A172 (cell line): ENCODE measurements at places on chromosomes 13 and 19.
A peak's percentile ranks its signal among the peaks of the same experiment; 100 is the strongest.

DNA sequence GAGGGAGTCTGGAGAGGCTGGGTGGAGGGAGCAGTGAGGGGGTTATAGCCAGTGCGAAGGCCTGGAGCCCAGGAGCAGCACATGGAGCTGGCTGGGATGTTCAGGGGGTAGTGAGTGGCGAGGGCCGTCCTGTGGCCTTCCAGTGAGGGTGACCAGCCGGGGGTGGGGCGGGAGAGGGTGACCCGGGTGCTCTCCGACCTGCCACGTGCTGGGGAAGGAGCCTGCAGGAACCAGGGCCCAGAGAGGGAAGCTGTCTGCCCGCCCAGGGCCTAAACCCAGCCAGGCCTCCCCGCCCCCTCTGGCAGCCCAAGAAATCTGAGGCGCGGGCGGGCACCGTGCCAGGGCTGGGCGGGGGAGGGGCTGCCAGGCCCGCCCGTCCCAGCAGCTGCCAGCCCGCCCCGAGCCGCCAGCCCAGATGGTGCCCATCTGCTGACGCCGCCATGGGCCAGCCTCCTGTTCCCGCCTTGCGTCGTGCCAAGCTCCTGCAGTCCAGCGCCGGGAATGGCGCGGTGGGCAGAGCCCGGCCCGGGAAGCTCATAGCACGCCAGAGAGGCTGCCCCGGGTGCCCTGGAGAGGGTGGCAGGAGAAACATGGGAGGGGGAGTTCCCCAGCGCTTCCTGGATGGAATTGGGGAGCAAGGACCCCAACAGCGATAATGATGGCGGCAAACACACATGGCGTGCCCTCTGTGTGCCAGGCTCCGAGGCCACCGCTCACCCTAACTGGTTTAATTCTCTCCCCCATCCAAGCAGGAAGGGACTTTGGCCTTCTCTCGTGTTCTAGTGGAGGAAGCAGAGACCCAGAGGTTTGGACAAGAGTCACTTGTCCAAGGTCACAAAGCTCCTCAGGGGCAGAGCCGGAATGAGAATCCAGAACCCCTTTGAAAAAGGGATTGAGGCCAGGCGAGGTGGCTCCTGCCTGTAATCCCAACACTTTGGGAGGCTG lies 21.5 kb downstream of the NFIC start:
- DNase-seq: peak; percentile 77

DNA sequence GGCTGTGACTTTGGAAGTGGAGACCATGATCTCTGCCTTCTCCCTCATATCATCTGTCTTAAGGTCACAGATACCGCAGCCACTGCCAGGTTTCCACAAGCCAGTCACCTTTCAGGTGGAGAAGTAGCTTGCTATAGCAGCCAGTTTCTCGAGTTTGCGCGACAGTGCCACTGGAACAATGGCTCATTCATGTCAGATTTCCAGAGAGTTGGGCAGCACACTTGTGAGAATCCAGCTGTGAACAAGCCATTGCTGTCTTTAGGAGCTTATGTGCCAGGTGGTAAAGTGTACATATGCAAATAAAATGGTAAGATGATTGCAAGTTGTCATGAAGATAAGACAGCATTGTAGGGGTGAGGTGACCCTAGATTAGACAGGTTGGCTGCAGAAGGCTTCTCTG lies 22.3 kb downstream of the GARRE1 start:
- DNase-seq: no peak

- DNase-seq: no peak
These were observed 393.7 kb downstream of the NDFIP2 start for GRCh38 chr13:79874396-79875360.

DNA sequence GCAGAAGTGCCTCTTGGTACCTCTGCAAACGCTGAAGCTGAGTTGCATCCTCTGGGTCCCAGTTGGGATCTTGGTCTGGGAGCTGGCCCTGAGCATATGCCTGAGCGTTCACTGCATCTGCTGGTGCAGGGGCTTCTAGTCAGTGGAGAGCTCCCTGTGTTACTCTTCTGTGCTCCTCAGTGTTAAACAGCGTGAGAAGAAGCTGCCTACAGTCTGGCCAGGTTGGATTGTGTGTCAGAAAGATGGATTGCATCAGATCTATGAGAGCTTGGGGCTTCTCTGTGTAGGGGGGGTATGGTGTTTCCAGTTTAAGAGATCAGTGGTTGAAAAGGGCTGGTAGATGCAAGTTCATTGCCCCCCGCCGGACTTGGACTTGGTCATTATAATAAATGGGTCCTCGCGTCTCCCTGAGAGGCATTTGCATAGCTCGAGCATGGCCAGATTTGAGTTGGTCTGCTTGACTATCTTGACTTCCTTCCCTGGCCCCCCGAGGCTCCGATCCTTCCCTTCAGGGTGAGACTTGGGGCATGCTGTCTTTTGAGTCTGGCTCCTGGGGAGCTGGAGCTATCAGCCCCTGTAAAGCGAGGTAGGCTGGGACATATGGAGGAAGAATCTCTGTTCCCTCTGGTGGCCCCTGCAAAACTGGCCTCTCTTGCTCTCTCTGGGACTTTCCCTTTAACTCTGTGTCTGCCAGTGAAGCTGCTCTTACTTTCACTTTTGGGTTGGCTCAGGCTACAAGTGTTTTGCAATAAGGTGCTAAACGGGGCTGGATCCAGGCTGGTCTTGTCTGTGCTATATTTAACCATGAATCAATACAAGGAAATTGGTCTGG lies 52.9 kb downstream of the OR10H4 start:
- DNase-seq: peak; percentile 15

GRCh38 chr19:41792513-41793413 lies 3.6 kb upstream of the CEACAM3 start:
- DNase-seq: peak; percentile 27

- DNase-seq: no peak
These were observed 35.8 kb downstream of the ATP12A start for GRCh38 chr13:24716011-24716410.

DNA sequence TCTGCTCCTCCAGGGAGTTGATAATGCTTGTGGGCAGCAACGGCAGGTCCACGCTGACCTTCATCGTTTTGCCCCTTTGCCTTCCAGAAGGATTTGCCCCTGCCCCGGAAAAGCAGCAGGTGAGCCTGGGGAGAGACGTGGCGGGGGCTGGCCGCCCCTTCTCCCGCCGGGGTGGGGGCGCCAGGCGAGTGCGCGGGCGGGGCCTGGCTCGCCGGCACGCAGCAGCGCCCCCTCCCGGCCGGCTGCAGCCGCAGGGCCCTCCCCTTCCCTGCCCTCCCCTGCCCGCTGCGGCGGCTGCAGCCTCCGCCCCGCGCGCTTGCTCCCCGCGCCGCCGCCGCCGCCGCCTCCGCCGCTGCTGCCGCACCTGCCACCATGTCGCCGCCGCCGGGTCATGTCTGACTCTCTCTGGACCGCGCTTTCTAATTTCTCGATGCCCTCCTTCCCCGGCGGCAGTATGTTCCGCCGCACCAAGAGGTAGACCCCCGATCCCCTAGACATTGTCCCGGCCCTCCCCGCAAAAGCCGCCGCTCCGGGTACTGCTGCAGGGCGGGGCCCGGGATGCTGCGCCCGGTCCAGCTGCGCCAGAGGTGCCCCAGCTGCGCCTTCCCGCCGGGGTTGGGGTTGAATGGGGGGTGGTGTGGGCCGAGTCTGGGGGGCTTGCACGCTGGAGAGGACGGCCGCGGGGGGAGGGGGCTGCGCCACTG lies at the start of gene MAST1:
TSS of gene MAST1 (plus strand) at position 334 of the 704 bp plus-strand sequence. CDS start at position 392, 58 bp downstream.
- DNase-seq: no peak

DNA sequence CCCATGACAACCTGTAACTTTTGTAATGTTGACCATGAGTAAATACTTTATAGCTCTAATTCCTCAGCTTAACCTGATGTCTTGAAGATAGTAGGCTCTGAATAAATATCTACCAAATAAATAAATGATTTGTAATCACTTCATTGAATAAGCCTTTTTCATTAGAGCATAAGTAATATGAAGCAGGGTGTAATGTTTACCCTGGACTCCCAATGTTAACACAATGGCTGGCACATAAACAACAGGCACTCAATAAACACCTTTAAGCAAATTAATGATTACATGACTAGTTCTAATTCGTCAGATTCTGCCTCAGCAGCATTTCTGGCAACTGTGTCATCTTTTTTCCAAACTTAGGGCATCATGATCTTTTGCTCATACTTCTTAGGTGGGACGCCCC lies 396.3 kb downstream of the LIG4 start:
- DNase-seq: no peak

- DNase-seq: peak; percentile 35
These were observed 29.5 kb upstream of the NFIC start for GRCh38 chr19:3336680-3337523.

GRCh38 chr13:71712988-71713653 lies 153.9 kb downstream of the DACH1 start:
- DNase-seq: no peak

GRCh38 chr19:19406878-19407632 lies 1.6 kb downstream of the GATAD2A start:
- peak; percentile 59 for DNase-seq

DNA sequence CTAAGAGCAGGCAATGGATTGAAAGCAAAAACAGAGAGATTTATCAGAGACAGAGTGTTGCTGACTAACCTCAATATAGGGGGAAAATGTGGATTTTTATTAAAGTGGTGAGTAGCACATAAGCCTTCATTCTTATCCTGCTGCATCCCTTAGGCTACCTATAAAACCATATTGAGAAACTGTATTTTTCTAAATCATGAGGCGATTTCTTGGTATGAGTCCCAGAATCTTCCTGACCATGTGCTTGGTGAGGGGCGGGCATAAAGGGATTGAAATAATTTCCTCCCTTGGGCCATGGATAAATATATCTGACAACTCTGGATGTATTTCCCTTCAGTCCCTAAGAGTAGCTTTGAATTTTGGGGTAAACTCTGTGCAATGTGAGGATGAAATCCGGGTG lies 72.8 kb downstream of the EFNB2 start:
- DNase-seq: no peak

DNA sequence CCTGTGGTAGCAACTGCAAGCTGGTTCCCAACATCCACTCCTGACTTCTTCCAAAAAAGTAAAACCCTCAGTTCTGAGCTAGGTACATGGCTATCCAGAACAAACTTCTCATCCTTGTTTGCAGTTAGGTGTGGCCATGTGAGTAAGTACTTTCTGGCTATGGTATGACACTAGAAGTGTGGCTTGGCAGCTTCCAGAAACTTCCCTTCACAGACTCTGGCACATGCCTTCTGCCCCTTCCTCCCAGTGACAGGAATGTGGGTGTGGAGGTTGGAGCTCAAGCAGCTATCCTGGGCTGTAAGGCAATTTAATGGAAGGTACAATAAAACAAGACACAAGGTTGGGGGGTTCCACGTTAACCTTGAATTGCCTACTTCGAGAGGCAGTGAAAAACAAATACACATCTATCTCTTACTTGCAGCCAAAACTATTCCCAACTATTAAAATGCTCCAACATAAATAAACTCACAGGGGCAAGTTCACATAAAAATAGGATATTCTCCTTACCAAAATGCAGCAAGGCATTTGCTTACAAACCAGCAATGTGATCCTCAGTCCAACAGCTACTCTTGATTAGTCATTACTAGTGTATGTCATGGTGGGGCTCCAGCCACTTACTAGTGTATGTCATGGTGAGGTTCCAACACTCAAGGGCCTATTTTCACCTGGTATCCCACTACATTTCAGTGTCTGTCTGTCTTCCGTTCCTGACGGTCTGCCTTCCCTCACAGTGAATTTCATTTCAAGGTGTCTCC lies 3.1 kb downstream of the SMG9 start:
- no peak for DNase-seq

DNA sequence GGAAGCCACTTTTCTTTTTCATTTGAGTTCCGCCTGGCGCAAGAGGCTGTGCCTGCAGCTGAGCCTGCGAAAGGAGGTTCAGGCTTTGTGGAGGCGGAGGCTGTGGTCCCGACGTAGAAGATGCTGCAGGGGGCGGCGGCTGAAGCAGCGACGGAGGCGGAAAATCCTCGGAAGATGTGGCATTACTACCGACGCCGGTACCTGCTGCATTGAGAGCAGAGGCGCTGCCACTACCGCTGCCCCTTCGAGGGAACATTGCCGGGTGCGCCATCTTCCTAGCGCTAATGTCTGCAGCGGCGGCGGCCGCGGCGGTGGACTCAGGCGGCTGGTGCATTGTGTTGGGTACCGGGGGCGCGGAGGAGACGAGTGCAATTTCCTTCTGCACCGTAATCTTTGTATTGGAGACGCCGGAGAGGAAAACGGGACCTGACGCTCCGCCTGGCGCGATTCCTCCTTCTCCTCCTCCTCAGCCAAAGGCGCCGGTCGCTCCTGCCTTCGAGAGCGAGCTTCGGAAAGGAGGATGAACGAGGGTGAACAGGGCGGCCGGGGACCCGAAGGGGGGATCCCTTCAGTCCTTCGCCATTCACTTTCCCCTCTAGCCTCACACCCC lies at the start of gene TSC22D1:
TSS of gene TSC22D1 (minus strand) at position 590 of the 610 bp plus-strand sequence. CDS start at position 334, 256 bp downstream.
- DNase-seq: peak; percentile 15

DNA sequence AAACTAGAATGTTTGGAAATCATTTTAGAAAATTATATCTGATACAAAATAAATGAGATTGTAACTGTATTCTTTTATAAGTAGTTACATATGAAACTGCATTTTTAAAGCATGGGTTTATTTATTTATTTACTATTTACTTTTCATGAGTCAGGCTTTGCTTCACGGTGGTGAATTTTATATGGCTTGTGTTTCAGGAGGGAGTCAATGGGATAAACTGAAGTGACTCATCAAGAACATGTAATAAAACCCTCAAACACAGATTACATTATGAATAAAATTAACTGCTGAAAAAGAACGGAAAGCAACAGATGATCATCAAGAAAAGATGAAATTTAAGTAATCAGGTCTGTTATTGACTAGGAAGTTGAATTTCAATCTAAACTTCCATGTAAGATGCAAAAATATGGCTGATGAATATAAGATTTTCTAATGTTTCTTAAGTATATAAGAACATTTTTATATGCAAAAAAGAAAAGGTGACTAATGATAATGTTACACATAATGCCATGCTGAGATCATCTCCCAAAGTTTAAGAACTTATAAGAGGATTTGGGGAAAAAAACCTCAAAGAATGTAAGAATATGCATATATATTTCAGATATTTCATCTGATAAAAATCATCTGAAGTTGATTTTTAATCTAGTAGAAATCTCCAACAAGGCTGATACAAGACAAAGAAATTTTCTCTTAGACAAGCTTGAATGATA lies 383.6 kb downstream of the SLITRK1 start:
- peak; percentile 44 for DNase-seq

DNA sequence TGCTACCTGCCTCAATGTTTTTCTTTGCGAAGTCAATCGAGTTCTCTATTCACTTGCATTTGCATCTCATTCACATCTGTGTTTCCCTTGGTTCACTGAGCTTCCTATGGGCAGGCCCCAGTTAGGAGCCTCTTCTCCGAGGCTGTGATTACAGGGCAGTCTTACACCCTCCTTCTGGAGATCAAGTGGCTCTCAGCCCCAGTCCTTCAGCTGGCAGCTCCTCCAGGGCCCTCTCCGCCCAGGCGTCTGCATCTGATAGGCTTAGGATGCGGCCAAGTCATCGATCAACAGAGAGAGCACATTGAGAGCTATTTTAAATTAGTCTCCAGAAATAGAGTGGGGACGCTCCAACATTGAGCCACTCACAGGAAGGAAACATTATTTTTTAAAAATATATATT lies 44.2 kb downstream of the MBNL2 start:
- peak; percentile 55 for DNase-seq
